Cerebellar cortex (tissue), 1 donor: ENCODE measurements at places on chromosomes 2 and 18.

DNA sequence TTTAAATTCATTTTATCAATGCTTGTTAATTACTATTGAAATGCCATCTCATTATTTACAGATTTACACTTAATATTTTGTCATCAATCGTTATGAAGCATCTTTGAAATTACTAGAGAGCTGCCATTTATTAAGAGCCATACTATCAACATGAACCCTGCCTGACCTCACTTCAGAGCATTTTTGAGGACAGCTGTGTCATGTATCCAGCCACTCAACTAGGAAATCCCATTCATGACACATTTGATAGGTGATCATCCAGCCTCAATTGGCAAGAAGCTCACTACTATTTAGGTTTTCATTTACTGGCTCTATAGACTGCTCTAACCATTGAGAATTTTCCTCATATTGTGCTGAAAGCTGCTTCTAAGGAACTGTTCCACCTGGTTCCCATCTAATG, 40.6 kb upstream of the TLK1 start:
- no peak for DNase-seq

- DNase-seq, result no peak
These were observed 4.2 kb downstream of the PXDN start for GRCh38 chr2:1739961-1740715.

DNA sequence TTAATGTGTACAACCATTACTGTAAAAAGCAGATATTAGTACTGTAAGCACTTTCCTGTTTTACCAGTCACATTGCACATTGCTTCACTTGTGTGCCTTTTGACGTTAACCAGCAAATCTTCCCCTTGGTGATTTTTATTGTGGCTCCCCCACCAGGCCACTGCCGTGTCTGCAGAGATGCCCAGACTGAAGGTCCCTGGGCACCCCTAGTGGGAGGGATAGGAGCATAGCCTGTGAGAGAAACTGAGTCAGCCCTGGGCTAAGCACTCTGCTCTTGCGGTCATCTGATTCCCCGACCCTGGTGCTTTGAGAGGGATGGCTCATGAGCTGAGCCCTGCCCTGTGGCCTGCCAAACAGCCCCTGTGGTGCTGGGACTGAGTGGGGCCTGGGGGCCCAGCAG, 73.4 kb downstream of the INPP4A start:
- DNase-seq, result no peak

DNA sequence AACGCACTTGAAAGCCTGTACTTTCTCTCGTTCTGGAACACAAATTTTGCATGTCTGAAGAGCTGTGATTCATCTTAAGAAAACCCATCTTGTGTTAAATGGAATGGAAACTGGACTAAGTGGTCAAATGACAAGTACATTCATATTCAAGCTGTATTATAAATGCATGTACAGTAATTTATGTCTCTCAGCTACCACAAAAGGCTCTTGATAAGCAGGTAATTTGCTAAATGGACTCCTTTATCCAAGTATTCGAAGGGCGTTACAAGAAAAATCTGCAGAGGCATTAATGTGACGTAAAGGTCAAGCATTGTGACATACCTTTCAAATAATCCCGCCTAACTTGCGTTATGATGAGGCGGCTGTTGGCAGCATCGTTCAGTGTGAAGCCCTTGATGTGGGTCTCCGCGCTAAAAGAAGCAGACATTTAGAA, 66.6 kb downstream of the ABCG8 start:
- DNase-seq, result no peak

- no peak for DNase-seq
These were observed 70.5 kb downstream of the ZNF236 start for GRCh38 chr18:76892832-76893231.

GRCh38 chr2:147644491-147644890, 200.3 kb upstream of the ACVR2A start:
- DNase-seq, result no peak

DNA sequence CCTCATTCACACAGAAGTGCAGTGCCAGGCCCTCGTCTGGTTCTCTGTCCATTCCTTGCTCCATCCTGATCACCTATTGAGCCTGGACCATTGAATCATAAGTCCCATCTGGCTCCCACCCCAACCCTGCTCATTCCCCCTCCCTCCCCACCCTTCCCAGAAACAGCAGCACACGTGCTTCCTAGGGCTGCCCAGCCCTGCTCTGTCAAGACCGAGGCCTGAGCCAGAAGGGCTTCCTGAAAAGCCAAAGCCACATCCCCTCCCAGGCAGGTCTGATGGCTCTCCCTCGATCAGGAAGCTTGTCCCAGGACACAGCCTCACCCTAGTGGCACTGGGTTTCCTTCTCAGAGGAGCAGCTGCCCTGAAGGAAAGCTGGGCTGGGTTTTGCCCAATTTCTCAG, 79.8 kb upstream of the FZD7 start:
- no peak for DNase-seq
